ENCODE measurements at places on chromosomes 2 and 18.

GRCh38 chr2:186195696-186196095 is 290.4 kb upstream of the ZC3H15 start:
- no peak for DNase-seq

DNA sequence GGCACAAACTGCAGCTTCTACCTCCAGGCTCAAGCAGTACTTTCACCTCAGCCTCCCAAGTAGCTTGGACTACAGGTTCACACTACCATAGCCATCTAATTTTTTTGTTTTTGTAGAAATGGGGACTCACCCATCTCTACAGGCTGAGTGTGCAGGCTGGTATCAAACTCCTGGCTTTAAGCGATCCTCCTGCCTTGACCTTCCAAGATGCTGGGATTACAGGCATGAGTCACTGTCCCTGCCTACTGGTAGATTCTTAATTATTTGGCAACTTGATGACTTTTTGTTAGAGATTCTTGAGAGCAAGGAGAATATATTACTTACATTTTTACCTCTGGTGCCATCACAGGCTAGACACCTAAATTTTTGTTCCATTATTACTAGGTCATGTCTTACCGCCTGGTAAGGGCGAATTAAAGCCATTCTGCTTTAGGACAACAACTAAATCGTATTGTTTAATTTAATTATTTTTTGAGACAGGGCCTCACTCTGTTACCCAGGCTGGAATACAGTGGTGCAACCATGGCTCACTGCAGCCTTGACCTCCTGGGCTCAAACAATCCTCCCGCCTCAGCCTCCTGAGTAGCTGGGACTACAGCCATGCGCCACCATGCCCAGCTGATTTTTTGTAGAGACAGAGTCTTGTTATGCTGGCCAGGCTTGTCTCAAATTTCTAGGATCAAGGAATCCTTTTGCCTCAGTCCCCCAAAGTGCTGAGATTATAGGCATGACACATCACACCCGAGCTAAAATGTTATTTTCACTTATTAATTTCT is 15.7 kb downstream of the DYNC1I2 start:
- DNase-seq = no peak

- no peak for DNase-seq
These were observed 34.3 kb downstream of the KIF1A start for GRCh38 chr2:240785424-240786335.

GRCh38 chr2:23926290-23926749 is 603 bp downstream of the ATAD2B start:
- peak; percentile 52 for DNase-seq

DNA sequence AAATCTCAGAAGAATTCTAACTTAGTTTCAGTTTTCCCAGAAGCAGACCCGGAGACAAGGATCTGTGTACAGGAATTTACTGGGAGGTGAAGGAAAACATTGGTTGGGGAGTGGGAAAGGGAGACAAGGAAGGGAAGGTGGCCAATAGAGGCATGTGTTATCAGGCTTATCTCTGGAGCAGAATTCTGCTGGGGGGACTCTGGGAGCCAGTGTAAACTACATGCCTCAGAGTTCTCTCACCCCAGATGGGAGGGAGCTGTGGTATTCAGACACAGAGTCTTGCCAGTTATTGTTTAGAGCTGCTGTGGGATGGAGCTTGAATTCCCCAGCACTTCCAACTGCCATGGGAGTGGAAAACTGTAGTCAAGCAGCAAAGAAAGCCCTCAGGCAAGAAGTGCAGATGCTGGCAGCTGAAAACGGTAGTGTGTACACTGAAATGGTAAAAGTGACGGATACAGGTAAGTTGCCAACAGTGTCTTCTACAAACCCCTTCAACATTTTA is 19.0 kb downstream of the DNPEP start:
- peak; percentile 80 for DNase-seq

GRCh38 chr2:149738767-149739166 is 151.2 kb upstream of the MMADHC start:
- no peak for DNase-seq

DNA sequence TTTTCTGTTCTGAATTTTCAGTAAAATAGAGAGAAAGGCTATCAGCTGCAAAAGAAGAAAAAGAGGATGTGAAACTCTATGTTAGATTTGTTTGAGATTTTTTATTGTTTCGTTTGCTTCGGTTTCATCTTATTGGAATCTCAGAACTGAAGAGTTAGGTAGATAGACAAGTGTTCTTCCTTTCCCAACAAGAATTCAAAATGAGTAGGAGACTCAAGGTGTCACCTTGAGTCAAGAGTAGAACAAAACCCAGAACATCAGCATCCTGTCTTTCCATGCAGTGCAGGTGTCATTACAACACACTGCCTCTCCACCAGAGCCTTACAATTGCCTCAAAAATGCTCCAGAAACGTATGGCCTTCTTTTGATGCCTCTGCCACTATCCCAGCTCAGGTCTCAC is 21.1 kb downstream of the NBAS start:
- no peak for DNase-seq

DNA sequence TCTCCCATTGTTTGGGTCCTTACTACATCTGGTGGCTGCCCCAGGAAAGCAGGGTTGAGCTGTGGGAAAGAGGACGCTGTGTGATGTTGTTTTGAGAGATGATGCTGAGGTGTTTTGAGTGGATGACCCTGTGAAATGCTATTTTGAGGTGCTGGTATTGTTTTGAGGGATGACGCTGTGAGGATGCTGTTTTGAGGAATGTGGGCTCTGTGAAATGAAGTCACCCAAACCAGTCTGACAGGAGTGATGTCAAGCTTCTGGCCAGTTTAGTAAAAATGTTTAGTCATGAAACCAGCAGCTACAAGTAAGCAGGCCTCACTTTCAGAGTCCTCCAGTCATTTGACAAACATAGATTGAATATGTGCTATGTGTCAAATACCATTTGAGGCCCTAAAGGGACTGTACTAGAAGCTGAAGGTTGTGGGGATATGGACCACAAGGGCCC is 16.1 kb upstream of the PUM2 start:
- no peak for DNase-seq

- no peak for DNase-seq
These were observed 44.5 kb upstream of the RMND5A start for GRCh38 chr2:86675511-86676015.

DNA sequence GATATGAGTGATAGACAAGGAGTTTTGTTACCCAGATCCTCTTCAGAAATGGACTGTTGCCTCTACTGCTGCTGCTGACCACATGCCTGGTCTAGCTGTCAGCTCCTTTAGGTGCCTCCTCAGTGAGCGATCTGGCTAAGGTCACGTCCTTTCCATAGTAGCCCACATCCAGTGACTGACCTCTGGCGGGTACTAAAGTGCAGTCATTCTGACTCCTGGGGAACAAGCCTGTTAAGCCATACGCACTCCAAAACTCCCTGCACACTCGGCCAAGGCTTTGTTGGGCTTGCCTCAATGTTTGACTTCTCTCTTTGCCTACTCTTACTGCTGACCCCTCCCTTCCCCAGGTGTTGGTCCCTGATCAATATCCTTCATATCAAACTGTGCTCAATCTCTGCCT is 685.2 kb downstream of the IRS1 start:
- no peak for DNase-seq

DNA sequence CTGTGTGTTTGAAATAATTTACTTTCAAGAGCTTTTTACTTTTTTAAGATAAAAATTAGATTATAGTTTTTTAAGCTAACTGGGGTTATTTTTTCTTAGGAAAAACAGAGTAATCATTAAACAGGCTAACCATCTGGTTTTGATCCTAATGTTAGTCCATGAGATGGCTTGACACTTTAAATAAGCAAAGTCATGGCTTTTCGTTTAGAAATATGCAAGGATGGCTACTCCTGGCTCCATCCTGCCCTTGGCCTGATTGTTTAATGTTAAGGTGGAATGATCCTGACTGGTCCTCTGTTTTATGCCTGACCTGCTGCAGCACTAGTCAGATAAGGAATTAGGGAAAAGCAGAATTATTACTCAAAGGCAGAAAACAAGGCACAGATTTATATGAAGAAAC is 39.7 kb upstream of the PNPT1 start:
- DNase-seq = no peak

DNA sequence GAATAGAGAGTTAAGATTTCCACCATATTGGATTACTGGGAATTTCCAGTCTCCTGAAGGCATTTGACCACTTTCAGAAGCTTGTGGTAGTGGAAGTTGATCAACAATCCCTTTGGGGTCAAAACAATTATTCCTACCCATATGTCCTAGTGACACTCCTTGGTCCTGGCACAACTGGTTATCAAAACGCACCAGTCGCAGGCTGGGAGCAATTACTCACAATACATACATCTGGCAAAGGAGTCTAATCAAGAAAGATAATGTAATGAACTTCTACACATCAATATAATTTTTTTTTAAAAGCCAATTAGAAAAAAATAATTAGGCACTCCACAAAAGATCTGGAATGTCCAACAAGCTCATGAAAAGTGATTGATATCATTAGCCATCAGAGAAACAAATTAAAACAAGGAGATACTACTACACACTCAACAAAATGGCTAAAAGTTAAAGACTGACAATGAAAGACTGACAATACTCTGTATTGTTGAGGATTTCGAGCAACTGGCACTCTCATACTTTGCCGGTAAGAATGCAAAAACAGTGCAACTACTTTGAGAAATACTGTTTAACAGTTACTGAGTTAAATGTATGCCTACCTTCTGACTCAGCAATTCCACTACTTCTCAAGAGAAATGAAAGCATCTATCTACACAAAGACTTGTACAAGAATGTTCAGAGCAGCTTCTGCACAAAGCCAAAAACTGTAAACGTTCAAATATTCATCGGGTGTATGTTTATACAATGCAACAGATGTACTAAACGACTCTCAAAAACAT is 2.0 kb downstream of the INO80C start:
- DNase-seq = no peak

DNA sequence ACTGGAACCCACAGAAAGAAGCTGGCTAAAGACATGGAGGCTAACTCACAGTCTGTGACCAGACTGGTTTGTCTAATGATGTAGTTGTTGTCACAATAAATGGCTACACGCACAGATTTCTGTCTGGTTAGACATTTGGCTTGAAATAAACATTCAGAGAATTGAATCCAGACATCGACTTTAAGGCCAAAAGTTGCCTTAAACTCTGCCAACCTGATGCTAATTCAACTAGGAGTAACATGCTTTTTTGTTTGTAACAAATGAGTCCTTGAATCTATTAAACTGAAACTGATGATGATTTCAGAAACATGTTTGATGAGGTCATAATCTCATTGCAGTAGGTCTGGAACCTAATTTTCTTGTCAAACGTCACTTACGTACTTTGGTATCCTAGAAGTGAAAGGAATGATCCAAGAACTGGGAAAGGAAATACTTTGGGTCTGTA is 123.8 kb downstream of the ERBB4 start:
- DNase-seq = no peak

GRCh38 chr2:165572151-165572550 is 102.7 kb downstream of the CSRNP3 start:
- no peak for DNase-seq

GRCh38 chr2:218295029-218295428 is 2.7 kb upstream of the TMBIM1 start:
- DNase-seq = no peak

DNA sequence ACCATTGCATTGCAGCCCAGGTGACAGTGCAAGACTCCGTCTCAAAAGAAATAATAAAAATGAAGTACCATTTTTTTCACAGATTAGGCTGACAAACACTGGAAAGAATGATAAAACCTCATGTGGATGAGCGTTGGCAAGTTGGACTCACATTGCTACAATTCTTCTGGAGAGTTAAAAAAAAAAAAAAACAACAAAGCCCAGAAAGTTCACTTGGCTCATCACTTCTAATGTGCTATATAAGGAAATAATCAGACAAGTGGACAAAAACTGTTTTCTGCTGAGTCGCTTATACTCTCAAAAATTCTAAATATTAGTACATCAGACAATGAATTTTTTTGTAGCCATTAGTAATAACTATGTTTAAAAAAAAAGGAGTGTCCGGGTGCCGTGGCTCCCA is 38.4 kb downstream of the PKP4 start:
- peak; percentile 27 for DNase-seq
